ENCODE measurements at places on chromosomes 6 and 20.

GRCh38 chr6:121333196-121333595 is 1.1 kb downstream of the TBC1D32 start:
- DNase-seq, result no peak

DNA sequence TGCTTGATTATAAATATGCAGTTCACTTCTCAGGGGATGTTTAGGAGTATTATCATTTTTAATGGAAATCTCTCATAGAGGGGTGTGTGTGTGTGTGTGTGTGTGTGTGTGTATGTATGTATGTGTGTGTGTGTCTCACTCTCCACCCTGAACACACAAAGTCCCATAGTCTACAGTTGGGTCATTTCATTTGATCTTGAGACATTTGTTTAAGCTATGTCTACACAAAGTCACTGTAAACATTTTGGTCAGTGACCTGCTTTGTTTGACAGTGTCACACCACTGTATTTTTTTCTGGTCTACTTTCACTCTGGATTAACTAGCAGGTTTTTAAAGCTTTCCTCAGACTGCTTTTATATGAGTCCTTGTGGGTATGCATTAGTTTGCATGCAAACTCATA is 215.2 kb downstream of the GRIK2 start:
- DNase-seq, result no peak

GRCh38 chr20:60132827-60133670 is 174.8 kb downstream of the CDH26 start:
- no peak for DNase-seq

DNA sequence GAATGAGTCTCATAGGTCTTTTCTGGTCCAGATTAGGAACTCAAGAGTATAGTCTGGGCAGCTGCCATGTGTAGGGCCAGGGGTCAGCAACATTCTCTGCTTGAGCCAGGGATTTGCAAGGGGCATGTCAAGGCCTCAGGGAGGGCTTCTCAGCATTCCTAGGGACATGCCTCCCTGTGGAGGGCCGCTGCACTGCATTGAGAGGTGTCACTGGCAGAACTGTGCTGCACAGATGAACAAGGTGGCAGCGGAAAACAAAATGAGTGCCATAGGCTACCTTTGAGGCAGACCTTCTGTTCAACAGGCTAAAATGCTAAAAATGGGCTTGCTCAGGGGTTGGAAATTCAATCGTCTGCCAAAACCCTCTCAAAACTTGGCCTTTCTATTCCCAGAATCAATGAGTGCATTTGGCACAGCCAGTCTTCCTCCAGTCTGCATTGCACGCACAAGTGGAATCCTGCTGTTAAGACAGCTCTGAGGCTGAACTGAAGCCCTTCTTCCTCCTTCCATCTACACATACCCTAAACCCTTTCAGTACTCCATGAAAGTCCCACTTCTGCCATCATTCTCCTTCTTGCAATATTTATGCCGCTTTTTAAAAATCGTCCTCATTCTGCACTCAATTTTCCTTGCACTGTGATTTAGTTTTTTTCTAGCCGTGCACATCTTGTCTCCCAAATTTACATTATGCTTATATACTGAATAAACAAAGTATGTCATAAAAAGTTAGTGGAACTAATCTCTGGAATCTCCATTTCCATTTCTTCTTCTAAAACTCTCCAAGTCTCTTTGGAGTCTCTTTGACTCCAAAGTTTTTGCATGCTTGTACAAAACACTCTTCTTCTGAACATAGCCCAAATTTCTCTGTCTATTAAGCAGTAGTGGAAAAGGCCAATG is 51.7 kb downstream of the SLC26A8 start:
- DNase-seq, result no peak

GRCh38 chr6:122838060-122838780 is 49.2 kb downstream of the SMPDL3A start:
- DNase-seq, result no peak

- no peak for DNase-seq
These were observed 30.6 kb upstream of the PPP1R14C start for GRCh38 chr6:150112233-150112632.

DNA sequence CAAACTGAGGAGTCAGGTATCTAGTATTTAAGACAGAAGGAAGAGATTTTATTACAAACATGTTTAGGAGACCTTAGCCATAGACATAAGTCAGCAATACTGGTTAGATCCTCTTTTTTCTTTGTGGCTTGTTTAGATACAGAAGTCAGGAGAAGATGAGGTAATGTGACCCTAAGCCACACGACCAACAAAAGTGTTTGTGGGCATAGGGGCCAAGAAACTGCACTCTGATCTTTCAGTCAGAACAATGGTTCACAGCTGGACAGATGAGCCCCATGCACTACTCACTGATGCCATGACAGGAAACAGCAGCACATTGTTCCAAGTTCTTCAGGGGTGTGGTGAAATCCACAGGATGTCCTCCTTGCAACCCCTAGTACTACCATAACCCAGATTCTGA is 238.5 kb upstream of the RAB32 start:
- DNase-seq, result no peak

GRCh38 chr6:130622142-130622541 is 205.1 kb upstream of the SMLR1 start:
- DNase-seq, result no peak

Measured in T-helper 1 cell (primary cell).